ENCODE measurements at places on chromosomes 13 and 19. TPM values are rescaled to one million over a fixed set of nuclear protein-coding genes. Genes with fewer than 3 reads are reported as not detected.
A peak's percentile ranks its signal among the peaks of the same experiment; 100 is the strongest.

DNA sequence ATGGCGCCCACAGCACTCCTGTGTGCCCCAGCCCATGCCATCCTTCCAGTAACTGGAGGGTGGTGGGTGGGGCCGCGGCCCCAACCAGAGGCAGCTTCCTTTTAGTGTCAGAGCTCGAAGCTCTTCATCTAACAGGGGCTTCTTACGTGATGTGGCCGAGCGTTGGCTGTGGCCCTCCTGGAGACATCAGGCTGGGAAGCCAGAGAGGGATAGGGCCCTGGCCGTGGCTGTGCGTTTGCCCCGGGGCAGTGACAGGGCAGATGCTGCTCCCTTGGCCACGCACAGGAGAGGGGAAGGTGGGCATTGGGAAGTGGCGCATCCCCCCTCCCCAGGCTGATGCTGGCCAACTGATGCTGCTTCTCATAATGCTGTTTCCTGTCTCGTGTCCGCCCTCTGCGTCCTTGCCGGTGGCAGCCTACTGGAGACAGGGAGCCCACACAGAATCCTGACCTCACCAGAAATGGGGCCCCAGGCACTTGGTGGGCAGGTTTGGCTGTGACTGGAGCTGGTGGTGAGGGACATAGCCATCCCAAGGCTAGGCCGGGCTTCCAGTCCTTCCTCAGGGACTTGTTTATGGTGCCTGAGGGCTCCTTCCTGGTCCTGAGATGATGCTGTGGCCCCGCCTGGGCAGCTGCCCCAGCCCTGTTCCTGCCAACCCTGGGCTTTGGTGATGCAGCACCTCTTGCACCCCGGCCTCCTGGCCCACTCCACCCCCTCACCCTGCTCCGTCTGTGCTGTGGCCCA, 34.3 kb downstream of the ATP4B start:
- DNase-seq: no peak
- H3K4me1 ChIP-seq: peaks cover 3% of the 10 kb centered on the region
- no peak overlapping the region for H3K4me3 ChIP-seq
- no peak overlapping the region for H3K27ac ChIP-seq

DNA sequence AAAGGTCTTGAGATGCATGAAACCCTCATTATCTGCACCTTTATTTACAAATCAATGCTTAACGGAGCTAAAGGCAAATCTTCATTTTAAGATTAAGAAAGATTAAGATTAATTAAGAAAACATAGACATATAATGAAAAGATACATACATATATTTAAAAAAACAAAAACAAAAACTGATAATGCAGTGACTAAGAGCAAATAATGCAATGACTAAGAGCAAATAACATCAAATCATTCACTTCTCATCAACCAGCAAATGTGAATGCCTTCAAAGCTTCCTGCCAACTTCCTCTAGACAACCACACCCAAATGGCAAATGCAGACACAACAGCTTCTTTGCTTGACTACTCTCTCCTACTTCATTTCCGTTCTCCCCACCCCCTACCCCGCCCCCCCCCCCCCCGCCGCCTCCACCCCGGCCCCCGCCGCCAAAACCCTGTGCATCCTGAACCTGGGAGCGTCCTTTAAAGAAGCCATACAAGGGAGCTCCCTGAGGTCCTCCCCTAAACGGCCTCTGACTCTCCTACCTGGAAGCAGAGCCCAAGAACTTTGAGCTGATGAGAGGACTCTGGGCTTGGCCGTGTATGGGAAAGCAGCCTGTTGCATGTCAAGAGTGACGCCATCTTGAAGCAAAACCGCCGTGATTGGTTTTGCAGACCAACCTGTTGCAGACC, 24.5 kb downstream of the TEX101 start:
- no peak overlapping the region for H3K4me3 ChIP-seq
- H3K27ac ChIP-seq: no peak overlapping the region
- H3K4me1 ChIP-seq: no peaks in the 10 kb centered on the region
- H3K27me3 ChIP-seq: no peaks in the 10 kb centered on the region
- no peaks in the 10 kb centered on the region for H3K36me3 ChIP-seq
- DNase-seq: no peak

- peaks cover 18% of the 10 kb centered on the region for H3K4me1 ChIP-seq
- H3K36me3 ChIP-seq: no peaks in the 10 kb centered on the region
- no peak for DNase-seq
- peak overlapping the region; percentile 90 for H3K27ac ChIP-seq
These were observed 709 bp downstream of the N4BP2L1 start for GRCh38 chr13:32426990-32427851.

- DNase-seq: no peak
- no peak overlapping the region for H3K4me3 ChIP-seq
- no peaks in the 10 kb centered on the region for H3K36me3 ChIP-seq
- no peaks in the 10 kb centered on the region for H3K4me1 ChIP-seq
These were observed 109.1 kb upstream of the PABPC3 start for GRCh38 chr13:24986826-24987225.

DNA sequence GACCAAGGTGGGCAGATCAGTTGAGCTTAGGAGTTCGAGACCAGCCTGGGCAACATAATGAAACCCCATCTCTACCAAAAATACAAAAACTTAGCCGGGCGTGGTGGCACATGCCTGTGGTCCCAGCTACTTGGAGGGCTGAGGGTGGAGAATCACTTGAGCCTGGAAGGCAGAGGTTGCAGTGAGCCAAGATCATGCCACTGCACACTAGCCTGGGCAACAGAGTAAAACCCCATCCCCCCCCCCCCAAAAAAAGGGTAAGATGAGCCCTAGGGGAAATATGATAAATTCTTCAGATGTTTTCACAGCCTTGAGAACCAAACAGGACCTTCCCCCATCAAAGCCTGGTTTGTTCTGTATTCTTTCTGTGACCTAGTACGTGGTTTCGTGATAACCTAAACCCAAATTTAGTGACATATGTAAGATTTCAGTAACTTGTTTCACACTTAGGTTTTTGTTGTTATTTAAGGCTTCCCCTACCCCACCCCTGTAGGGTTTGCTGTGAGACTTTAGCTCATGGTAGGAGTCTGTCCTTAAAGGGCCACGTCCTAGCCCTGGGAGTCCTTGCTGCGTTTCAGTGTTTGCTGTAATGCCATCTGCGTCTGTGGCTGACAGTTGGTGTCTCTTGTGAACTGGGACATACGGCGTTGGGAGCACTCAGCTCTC, 49.6 kb downstream of the MYO9B start:
- peaks cover 36% of the 10 kb centered on the region for H3K4me1 ChIP-seq
- H3K27me3 ChIP-seq: no peaks in the 10 kb centered on the region
- DNase-seq: no peak
- no peaks in the 10 kb centered on the region for H3K36me3 ChIP-seq

DNA sequence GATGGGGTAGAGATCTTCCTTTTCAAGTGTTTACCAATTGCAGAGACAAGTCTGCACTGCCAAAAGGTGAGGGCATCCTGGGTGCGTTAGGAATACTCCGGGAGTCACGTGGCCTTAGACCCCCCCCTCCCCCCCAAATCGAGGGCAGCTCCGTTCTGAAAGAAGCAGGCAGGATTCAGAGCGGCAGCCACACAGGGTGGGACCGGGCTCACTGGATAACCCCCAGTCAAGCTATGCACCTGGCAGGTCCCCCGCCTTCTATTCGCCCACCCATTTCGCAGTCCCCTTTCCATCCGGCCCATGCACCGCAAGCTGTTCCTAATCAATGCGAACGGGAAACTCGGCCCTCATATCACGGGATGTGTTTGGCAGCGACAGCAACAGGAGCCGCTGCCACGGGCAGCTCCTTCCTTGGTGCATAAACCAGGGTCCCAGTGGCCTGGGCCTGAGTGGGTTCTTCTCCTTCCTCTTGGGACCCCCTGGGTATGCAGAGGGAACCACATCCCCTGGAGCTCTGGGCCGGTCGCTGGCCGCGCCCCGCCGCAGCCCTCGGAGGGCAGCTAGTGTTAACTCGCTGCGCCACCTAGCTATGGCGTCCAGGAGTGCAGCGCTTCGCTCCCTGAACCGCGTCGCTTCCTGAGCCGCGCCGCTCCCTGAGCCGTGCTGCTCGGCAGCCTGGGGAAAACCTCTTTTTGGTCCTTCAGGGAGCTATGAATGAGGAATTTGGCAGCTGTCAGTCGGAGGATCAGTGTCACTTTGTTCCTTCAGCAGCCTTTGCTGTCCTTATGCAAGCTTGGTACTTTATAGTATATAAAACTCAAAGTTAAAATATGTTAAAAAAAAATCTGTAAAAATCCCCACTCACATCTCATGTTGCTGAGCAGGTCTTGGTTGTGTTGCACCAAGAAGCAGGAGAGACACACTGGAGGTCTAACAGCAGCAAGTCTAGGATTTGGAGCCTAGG, 41.4 kb downstream of the LYL1 start:
- DNase-seq: no peak
- H3K4me3 ChIP-seq: peak overlapping the region; percentile 44
- peaks cover 97% of the 10 kb centered on the region for H3K4me1 ChIP-seq

DNA sequence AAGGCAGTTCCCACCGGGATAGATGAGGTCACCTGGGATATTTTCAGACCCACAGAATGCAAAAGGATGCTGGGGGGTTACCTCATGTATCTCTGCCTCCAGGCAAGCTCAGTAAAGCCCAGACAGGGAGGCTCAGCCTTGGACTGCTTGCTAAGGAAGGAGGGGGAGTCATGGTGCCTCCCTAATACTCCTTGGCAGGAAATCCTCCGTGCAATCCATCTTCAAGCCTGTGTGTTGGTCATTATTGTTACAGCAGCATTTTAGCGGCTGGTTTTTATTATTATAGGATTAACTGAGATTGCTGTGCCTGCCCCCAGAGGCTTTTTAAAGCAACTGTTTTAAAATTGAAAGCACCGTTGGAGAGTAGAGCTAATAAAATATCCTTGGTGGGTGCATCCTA, 188.5 kb upstream of the UBL3 start:
- H3K36me3 ChIP-seq: no peaks in the 10 kb centered on the region
- no peak for DNase-seq
- no peak overlapping the region for H3K27ac ChIP-seq
- no peaks in the 10 kb centered on the region for H3K4me1 ChIP-seq
- H3K4me3 ChIP-seq: no peak overlapping the region

DNA sequence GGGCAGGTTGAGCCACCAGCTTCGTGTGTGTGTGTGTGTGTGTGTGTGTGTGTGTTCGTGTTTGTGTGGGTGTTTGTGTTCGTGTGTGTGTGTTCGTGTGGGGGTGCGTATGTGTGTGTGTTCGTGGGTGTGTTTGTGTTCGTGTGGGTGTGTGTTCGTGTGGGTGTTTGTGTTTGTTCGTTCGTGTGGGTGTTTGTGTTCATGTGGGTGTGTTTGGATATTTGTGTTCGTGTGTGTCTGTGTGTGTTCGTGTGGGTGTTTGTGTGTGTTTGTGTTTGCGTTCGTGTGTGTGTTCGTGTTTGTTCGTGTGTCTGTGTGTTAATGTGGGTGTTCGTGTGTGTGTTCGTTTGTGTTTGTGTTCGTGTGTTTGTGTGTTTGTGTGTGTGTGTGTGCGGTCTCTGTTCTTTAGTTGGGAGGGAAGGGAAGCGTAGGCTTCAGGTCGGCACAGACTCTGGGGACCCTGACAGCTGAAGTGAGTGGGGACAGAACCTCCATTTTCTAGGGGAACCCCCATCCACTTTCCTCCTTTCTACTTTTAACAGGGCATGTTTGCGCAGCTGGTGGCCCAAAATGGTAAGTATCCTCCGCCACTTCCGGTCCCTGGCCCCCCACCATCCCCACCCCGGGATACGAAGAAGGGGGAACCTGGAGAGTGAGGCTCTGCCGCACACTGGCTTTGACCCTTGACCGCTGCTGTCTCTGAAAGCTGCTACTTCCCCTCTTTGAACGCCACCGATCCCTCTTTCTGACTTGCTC, 1.6 kb downstream of the TNFSF9 start:
- H3K4me3 ChIP-seq: no peak overlapping the region
- no peaks in the 10 kb centered on the region for H3K27me3 ChIP-seq
- no peaks in the 10 kb centered on the region for H3K36me3 ChIP-seq
- H3K27ac ChIP-seq: no peak overlapping the region
- no peak for DNase-seq
- H3K4me1 ChIP-seq: peaks cover 7% of the 10 kb centered on the region

- H3K4me1 ChIP-seq: peaks cover 13% of the 10 kb centered on the region
- peaks cover 18% of the 10 kb centered on the region for H3K36me3 ChIP-seq
These were observed 38.8 kb downstream of the MYO9B start for GRCh38 chr19:17114414-17114831.

DNA sequence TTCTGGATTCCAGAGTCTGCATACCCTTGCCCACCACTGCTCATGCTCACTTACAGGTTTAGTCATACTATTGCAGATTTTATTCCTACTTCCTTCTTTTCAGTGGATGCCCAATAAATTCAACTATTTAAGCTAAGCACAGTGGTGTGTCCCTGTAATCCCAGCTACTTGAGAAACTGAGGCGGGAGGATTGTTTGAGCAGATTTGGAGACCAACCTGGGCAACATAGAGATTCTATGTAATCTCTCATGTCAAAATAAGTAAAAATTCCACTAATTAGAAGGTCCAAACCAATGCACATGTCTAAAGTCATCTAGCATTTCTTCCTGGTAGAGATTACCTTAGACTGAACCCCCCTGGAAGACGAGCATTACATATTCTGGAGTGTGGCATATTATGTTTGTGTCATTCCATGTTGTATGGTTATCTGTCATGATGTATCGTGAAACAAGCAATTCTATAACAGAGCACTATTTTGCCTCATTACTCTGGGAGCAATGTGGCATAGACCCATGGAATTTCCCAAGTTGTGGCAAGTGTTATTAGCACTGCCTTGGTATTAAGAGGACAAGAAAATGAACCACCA, 8.3 kb downstream of the HMGB1 start:
- H3K36me3 ChIP-seq: peaks cover 10% of the 10 kb centered on the region
- no peak overlapping the region for H3K27ac ChIP-seq
- no peak overlapping the region for H3K4me3 ChIP-seq
- no peak for DNase-seq
- H3K4me1 ChIP-seq: peaks cover 13% of the 10 kb centered on the region

DNA sequence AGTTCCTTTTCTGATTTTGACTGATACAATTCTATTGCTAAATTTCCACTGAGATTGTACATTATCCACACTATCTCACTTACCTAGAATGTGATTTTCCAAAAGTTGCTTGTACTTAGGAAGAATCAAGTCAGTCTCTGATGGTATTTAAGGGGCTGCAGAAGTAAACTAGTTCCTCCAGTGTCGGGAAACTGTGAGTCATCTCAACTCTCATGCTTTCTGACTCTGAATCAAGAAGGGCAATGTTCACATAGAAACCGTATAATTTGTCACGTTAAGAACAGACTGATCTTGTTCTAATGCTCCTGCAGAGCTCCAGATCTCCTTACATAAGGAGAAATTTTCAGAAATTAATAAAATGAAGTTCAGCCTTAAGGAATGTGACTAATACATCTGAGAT, 369.3 kb downstream of the KLF5 start:
- H3K4me3 ChIP-seq: no peak overlapping the region
- no peaks in the 10 kb centered on the region for H3K36me3 ChIP-seq
- H3K4me1 ChIP-seq: no peaks in the 10 kb centered on the region
- no peak overlapping the region for H3K27ac ChIP-seq

GRCh38 chr19:3984584-3984907, 717 bp downstream of the EEF2 start:
- H3K36me3 ChIP-seq: peaks cover 48% of the 10 kb centered on the region
- H3K27me3 ChIP-seq: no peaks in the 10 kb centered on the region
- DNase-seq: no peak

IGFL1 gene
- not detected for total RNA-seq

RXFP2 gene
- total RNA-seq: not detected

PRR22 gene
- 3.5 TPM for total RNA-seq

PRKACA gene
- total RNA-seq: 92.6 TPM

HCST gene
- total RNA-seq: not detected

FGF22 gene
- total RNA-seq: not detected

COX7A1 gene
- total RNA-seq: 51.2 TPM

JOSD2 gene
- total RNA-seq: 169 TPM

TJP3 gene
- 12.6 TPM for total RNA-seq
